ENCODE measurements at places on chromosomes 7 and 10.

- peak; percentile 7 for DNase-seq
These were observed 15.0 kb downstream of the PTN start for GRCh38 chr7:137328373-137329120.

- DNase-seq, result no peak
These were observed 150.9 kb downstream of the UBE2H start for GRCh38 chr7:129801882-129802281.

DNA sequence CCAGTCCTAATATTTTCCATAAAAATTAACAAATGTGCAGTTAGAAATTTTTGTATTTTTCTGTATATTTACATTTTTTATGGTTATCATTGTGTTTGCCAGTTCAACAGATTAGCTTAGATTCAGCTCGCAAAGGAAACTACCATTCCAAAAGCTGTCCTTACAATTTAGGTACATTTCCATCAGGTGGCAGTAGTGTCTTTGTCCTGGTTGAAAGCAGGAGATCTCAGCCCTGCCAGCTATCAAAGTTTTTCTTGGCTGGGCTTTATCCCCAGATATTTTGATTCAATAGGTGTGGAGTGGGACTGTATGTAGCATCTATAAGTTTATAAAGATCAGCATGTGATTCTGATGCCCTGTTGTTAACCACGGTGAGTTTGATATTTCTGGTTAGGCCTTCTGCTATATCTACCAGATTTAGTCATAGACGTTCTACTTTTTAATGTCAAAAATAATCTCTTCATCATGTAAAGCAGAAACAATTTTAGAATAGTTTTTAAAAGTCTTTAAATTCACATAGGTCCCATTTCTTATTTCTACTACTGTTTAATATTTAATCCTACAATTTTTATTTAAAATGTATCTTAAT is 15.5 kb upstream of the ICA1 start:
- DNase-seq, result no peak

DNA sequence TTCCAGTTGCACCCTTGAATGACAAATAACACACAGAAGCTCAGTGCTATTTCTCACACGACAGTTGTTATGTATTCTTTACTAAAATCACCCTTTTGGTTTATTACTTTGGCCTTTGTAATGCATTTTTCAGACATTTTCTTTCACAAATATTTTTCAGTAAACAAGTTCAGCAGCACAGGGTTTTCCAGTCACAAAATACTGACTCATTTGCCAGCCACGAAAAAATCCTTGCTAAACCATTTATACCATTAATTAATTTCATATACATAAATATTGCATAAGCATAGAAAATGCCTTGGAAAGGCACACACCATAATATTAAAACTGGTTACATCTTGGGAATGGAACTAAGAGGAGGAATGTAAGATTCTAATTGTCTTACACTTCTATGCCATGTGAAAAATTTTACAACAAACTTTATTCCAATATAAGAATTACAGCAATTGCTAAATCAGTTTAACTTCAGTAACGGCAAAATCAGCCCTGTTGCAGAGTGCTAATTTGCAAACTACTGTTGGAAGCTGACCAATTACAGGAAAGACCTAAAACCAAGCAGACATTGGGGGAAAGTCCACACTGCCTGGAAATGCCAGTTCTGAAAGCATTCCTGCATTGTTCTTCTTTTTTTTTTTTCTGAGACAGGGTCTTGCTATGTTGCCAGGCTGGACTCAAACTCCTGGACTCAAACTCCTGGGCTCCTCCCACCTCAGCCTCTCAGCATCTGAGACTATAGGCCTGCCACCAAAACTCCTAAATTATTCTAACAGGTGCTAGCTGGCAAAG is 31.6 kb upstream of the PBLD start:
- no peak for DNase-seq

GRCh38 chr7:41156268-41156667 is 546.6 kb downstream of the INHBA start:
- peak; percentile 43 for DNase-seq

- no peak for DNase-seq
These were observed 153.1 kb upstream of the LAMB4 start for GRCh38 chr7:108283252-108283651.

- no peak for DNase-seq
These were observed 26.0 kb downstream of the HSPA12A start for GRCh38 chr10:116716381-116716780.

GRCh38 chr7:130912862-130913638 is 179.0 kb upstream of the KLF14 start:
- DNase-seq, result peak; percentile 100

- DNase-seq, result no peak
These were observed 168.3 kb downstream of the CHRM2 start for GRCh38 chr7:137036768-137037167.

DNA sequence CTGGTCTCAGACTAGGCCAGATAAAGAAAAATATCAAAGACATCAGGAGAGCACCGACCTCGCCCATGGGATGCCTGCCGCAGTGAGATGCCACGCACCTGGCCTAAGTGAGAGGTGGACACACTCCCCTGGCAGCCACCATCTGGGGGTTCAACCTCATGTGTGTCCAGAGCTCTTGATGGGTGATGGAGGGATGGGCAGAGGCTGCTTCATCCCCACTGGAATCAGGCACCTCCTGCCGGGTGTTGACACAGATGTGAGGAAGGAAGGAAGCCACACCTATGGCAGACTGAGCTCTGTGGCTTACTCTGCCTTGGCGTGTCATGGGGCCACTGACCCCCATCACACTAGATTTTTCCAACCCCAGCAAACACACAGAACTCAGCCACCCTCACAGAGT is 11.4 kb downstream of the ZNF488 start:
- DNase-seq, result no peak

DNA sequence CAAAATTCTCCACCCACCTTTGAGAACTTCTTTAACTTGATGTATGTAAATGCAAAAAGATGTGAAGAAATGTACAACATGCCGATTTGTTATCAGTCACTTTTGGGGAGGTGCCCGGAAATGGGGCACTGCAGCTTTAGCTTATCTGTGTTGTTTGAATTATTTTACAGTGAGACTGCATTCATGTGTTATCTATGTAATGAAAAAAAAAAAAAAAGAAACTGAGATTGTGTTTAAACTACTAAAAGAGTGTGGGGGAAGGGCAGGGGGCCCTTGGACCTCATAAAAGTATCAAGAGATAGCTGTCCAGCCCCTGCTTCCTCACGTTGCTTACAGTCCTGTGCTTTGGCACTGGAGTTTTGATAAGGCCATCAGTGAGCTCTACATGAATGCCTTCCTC is 259.4 kb downstream of the STK31 start:
- no peak for DNase-seq

DNA sequence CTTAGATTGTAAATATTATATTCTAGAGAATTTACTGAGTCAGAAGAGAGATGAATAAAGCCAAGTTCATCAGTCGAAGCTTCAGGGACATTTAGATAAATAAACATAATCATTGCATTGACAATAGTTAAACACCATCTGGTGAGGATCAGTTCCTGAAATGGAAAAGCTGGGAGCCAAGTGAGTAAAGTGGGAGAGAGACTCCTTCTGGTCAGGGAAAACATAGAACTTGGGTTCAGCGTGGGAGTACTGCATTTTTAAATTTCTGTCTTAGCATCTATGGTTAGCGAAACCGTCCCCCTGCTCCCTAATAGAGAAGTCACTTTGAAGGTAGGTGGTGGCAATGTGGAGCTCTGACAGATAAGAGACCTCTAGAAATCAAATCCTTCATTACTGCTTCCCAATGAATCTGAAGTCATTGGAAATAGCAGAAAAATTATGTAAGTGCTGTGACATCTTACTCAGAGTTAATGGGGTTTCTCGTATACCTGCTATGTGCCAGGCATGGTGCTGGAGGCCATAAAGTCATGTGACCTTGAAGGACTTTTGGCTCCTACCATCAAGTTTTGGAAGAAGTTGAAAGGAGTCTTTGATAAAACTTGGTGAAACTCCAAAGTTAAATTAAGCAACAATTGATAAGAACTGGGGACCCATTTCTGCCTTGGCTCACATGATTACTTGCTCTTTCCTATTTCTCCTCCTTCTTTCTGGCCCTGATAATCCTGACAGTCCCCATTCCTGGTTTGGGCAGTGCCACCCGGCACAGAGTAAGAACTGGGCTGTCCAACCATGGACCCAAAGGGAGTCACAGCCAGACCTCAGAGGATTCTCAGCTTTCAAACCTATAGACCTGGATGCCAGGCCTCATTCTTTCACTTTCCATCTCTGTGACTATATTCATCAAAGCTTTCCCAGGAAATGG is 211.2 kb downstream of the C7orf25 start:
- peak; percentile 45 for DNase-seq

DNA sequence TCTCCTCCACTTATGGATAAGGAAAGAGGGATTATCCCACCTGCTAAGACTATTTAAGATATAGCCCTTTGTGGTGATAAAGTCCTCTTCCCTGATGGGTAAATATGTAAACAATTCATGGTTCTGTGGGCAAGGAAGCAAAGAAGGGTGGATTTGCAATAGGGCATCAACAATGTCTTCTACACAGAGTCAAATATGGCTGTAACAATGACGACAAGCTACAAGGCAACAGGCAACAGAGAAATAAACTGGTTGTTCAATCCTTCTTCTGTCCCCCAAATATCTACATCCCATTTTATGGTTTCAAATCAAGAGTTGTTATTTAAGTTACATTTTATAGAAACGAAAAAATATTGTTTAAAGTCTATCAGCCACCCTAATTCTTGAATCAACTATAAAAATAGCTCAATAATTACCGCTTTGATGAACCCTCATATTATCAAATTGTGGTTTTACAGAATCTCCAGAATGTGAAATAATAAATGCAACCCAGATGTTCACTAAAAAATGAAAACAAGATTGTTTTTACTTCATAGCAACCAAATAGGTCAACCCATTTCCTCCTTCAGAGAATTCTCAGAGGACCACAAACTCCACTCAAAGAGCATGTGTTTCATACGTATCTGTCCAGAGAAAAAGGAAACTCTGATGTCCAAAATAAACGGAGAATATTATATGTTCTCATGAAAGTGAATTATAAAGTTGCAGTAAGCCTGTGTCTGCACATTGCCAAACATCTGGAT is 13.8 kb downstream of the CYTH3 start:
- peak; percentile 98 for DNase-seq

GRCh38 chr10:79130255-79130654 is 61.5 kb downstream of the ZMIZ1 start:
- no peak for DNase-seq

GRCh38 chr7:111678986-111679385 is 116.7 kb upstream of the IMMP2L start:
- no peak for DNase-seq

DNA sequence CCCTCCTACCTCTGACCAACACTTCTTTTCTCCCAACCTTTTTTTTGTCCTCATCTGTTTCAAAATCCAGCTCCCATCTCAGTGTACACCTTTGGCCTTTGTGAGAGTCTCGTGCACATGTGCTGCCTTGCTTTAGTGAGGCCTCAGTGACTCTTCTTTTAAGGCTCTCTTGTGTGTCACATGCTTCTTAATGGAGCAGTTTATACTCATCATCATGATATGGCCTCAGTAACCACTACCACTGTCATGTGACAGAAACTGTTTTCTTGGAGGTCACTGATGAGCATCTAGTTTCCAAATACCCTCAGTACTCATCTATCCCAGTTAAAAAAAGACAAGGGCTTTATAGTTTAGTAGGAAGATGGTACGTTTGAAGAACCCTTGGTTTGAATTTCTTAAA is 8.1 kb upstream of the ARHGAP22 start:
- DNase-seq, result peak; percentile 46

- no peak for DNase-seq
These were observed 233.5 kb downstream of the WDR11 start for GRCh38 chr10:121084675-121085070.

- DNase-seq, result no peak
These were observed 29.9 kb downstream of the PPP2R2D start for GRCh38 chr10:131930586-131931330.

GRCh38 chr10:63819753-63820329 is 298.6 kb downstream of the REEP3 start:
- peak; percentile 77 for DNase-seq

- DNase-seq, result peak; percentile 5
These were observed 140.9 kb downstream of the ABCA13 start for GRCh38 chr7:48312151-48312550.

DNA sequence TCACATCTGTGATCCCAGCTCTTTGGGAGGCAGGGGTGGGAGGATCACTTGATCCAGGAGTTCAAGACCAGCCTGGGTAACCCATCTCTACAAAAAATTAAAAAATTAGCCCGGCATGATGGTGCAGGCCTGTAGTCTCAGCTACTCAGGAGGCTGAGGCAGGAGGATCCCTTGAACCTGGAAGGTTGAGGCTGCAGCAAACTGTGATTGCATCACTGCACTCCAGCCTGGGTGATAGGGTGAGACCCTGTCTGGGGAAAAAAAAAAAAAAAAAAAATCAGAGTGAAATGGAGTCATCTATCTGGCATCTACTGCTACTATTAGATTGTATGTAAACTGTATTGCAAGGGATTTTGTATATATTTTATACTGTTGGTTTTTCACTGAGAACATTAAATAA is 59.1 kb downstream of the KMT2E start:
- no peak for DNase-seq

DNA sequence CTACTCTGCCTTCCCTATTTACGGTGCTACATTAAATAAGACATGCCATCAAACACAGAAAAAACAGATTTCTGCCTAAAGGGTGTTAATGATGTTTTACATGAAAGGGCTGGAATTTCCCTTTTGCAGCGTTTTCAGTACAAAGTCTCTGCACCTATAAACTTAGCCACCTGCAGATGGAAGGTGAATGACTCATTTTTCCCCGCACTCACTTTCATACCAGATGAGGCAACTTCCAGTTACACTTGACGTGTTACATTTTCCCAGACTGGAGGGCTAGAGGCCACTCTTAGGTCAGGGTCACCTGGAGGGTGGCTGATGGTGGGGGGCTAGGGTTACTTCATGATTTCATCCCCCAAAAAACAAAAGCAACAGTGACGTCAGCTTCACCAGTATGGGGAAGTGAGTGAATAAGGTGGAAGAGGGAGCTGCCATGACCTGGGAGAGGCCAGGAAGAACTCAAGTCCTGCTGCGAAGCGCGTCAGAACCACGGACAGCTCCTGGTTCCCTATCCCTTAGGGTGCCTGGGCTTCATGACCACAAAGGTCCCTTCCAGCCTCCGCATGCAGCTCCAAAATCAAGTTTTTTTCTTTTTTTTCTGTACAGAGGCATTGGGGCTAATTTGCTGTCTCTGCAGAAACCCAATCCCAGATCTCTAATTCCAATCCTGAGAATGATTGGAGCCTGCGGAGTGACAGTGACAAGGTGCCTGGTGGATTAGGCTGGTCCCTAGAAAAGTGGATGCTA is 94.0 kb downstream of the ADARB2 start:
- no peak for DNase-seq

All from fibroblast of mammary gland (primary cell).